ENCODE measurements at places on chromosomes 4 and X. TPM values are rescaled to one million over a fixed set of nuclear protein-coding genes. Genes with fewer than 3 reads are reported as not detected.

TIGD2 gene
- total RNA-seq, result 5.3 TPM

RENBP gene
- total RNA-seq, result 1.7 TPM

CYBB gene
- not detected for total RNA-seq

PDE6B gene
- 3.7 TPM for total RNA-seq

PPP1R2C gene
- total RNA-seq, result not detected

NDNF gene
- total RNA-seq, result 0.34 TPM

FAM200B gene
- 67.4 TPM for total RNA-seq

INTS6L gene
- total RNA-seq, result 8.7 TPM

ARX gene
- total RNA-seq, result not detected

UGT2B15 gene
- not detected for total RNA-seq

GPR34 gene
- total RNA-seq, result not detected

PLCXD1 gene
- total RNA-seq, result 25.9 TPM

COL25A1 gene
- total RNA-seq, result 10.5 TPM

RRAGB gene
- 13.0 TPM for total RNA-seq

PLP2 gene
- total RNA-seq, result 109 TPM

ZNF185 gene
- 7.8 TPM for total RNA-seq

MAGEA4 gene
- total RNA-seq, result not detected

All from astrocyte (in vitro differentiated cells and primary cell).